ENCODE measurements at places on chromosomes 1 and 21.

GRCh38 chr1:29391362-29391880 lies 155.1 kb downstream of the PTPRU start:
- DNase-seq, result no peak

DNA sequence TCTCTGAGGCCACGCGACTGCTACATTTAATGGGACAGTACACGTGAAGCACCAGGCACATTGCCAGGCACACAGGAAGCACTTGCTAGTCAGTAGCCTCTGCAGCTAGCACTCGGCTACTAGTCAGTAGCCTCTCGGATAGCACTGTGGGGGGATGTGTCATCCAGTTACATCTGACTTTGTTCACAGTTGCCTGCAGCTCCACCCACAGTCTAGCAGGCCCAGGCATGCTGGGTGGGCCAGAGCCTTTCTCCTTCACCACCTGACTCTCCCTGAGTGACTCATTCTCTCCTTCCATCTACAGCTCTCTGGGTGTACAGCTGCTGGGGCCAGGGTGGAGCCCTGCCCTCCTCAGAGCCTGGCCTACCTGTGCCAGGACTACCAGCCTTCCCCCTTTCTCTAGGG lies 51.5 kb downstream of the PTPRF start:
- no peak for DNase-seq

GRCh38 chr1:169115891-169116585 lies 9.5 kb downstream of the ATP1B1 start:
- DNase-seq, result peak; percentile 45

- DNase-seq, result no peak
Measured at GRCh38 chr1:153773096-153773921, 1.9 kb upstream of the SLC27A3 start.

GRCh38 chr1:234891427-234891826 lies 237.2 kb downstream of the TOMM20 start:
- no peak for DNase-seq

Data from mesothelial cell of epicardium (in vitro differentiated cells).